A549 treated with AZD2906 at 1 μM for 4 hours (cell line): ENCODE measurements at places on chromosomes 12 and 14. TPM values are rescaled to one million over a fixed set of nuclear protein-coding genes. Genes with fewer than 3 reads are reported as not detected.

The GLIPR1L2 gene
- total RNA-seq, result 0.14 to 0.24 TPM (median 0.17 TPM) in 4 of 5 replicates, not detected in the other

The NINJ2 gene
- 0.41 to 0.74 TPM (median 0.61 TPM) in 5 replicates for total RNA-seq

The GPR137C gene
- total RNA-seq, result 0.06 to 0.15 TPM (median 0.08 TPM) in 5 replicates

The AICDA gene
- total RNA-seq, result 0.11 to 0.26 TPM (median 0.15 TPM) in 5 replicates

The KCNH5 gene
- total RNA-seq, result 0.07 TPM in 1 of 5 replicates, not detected in the others

The OASL gene
- 1.8 to 3.6 TPM (median 2.5 TPM) in 5 replicates for total RNA-seq

The LETMD1 gene
- 20.5 to 23.8 TPM (median 22.3 TPM) in 5 replicates for total RNA-seq

The PPFIA2 gene
- total RNA-seq, result not detected in 5 replicates

The ADCK1 gene
- 5.0 to 6.5 TPM (median 5.9 TPM) in 5 replicates for total RNA-seq

The ZFYVE21 gene
- 35.7 to 46.0 TPM (median 43.5 TPM) in 5 replicates for total RNA-seq
